ENCODE measurements at places on chromosomes 7 and 10.

GRCh38 chr10:131737543-131738395 lies 163.0 kb upstream of the PPP2R2D start:
- DNase-seq: no peak

GRCh38 chr7:84529480-84530205 lies 335.1 kb upstream of the SEMA3A start:
- DNase-seq: no peak

- no peak for DNase-seq
These were observed 26.4 kb upstream of the KLF6 start for GRCh38 chr10:3811291-3811870.

DNA sequence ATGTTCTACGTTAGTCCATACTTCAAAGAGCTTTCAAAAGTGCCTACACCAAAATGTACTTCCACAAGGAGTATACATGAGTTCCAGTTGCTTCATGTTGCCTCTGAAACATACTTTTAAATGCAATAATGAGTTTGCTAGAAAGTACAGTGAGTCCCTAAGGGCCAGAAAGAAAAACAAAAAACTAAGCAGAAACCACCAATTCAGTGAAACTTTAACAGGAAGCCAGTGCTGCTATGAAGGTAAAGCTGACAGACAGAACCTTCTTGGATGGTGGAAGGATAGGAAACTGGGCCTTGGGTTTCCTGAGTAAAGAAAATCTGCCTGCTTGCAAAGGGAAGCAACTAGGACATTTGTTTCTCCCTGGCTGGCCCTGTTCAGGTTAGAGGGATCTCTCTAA lies 104.2 kb downstream of the CTTNBP2 start:
- no peak for DNase-seq

GRCh38 chr10:6279540-6280267 lies 77.0 kb downstream of the PFKFB3 start:
- DNase-seq: no peak

DNA sequence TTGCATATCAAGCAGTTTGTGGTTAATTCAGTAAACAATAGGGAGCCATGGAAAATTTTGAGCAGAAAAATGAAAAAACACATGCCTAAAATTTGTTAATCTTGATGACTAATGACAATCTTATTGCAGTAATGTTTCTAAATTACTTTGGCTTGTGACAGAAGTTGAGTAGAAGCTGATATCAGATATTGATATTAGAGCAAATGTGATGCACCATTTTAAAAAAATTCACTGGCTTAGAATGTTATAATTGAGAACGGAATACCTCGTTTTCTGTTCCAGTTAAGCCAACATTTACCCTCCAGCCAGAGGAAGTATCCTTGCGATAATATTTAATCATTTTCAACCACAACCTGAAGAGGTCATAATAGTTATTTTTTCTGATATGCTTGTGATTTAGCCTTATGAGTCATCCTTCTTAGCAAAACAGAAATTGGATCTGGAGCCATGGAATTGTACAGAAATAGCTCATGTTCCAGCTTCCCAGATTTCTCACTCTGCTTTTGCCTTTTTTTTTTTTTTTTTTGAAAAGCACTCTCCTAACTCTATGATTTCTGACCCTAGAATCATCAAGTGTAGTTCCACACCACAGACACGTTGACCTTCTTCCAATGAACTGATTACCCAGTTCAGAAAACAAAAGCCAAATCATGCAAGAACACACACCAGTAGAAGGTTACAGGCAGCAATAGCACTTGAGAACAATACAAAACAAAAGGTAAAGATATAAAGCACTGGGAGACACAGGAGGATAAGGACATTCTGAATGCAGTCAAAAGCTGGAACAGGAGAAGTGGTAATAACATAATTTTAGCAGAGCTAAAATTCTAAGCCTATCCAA lies 96.8 kb upstream of the PHYHIPL start:
- DNase-seq: peak; percentile 45

DNA sequence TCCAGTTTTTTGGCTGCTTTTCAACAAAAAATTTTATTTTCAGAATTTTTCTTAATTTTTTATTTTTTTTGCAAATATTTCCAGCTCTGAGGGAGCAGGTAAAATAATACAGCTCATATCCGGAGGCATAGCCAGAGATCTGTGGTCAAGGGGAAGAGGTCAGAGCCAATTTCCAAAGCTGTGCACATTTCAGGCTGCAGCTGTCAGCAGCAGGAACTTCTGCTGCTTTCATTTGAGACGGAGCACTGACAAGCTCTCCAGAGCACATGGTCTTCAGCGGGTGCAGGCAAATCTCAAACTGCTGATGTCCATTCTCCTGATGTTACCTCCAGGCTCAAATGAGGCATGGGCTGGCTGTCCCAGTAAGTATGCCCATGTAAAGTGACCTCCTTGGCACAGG lies 31.1 kb downstream of the SLC26A4 start:
- DNase-seq: no peak

DNA sequence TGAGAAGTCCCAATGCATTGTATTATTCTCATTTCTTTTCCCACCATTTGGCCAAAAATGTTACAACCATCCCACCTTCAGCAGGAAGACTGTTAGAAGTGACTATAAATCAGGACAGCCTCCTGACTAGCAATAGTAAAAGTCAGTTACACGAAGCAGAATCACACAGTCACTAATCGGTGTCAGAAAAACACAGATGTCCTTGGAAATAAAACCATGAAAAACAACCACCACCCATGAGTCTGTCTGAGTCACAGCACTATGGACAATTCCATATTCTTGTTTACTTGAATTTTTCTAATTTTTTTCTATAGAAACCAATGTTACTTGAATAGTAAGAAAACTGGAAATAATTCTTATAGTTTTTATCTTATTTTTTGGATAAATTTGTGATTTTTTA lies 81.9 kb upstream of the FRMD4A start:
- no peak for DNase-seq

DNA sequence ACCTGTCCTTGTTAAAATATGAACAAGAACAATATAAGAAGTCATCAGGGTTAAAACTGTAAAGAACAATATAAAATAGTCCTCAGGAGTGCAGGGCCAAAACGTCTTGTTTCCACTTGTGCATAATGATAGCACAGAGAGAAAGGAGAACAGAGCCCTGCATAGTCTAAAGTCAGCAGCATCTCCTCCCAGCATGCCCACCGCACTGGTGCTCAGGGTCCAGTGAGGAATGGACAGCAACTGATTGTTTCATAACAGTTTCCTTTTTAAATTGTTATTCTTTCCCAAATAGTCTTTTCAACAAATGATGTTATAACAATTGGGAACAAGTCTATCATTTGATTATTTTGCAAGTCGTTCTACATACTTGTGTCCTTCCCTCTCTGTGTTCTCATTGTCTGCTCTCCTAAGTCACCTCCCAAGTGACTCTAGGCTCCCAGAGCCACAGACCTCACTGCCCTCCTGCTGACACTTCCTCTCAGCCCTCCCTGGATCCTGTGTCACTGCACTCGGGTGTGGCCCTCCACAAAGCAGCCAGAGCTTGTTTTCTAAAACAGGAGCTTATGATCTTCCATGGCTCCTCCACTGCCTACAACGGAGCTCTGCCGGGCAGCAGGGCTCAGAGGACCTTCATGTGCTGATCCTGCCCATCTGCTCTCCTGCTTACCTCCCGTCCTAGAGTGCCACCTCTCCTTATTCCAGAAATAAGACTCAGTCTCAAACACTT lies 27.6 kb downstream of the COBL start:
- DNase-seq: peak; percentile 72

DNA sequence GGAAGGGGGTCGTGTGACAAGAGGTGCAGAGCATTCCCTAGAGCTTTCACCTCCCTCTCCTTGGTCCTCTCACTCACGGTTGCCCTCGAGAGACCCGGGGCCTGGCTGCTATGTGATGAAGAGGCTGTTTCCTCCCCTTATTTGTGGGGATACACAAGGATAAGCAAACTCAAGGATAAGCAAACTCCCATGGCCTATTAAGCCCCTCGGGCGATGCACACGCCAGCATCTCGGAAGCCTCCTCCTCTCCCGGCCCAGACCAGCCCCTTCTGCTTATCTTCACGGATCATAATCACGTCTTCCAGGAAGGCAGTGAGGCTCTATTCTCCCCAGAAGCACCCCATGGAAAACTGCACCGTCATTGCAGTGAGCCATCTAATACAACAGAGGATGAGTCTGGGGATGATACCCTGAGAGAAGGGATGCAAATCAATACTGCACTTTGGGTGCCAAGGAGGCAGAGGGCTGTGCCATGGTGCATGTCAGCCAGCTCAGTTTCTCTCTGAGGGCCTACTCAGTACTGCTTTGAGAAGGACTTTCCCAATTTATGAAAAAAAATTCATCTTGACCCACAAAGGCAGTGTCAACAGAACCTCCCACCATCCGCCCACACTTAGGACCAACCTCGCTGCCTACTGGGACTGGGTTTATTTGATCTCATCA lies 22.2 kb downstream of the TMEM273 start:
- no peak for DNase-seq

- DNase-seq: no peak
These were observed 41.9 kb upstream of the SMARCD3 start for GRCh38 chr7:151290355-151290760.

GRCh38 chr7:133529861-133530260 lies 277.0 kb downstream of the EXOC4 start:
- no peak for DNase-seq
